Right ventricle myocardium superior (tissue), 1 donor: ENCODE measurements at places on chromosomes 1 and 21. TPM values are rescaled to one million over a fixed set of nuclear protein-coding genes. Genes with fewer than 3 reads are reported as not detected.

Gene S1PR1
- 50.9 TPM for total RNA-seq

DNA sequence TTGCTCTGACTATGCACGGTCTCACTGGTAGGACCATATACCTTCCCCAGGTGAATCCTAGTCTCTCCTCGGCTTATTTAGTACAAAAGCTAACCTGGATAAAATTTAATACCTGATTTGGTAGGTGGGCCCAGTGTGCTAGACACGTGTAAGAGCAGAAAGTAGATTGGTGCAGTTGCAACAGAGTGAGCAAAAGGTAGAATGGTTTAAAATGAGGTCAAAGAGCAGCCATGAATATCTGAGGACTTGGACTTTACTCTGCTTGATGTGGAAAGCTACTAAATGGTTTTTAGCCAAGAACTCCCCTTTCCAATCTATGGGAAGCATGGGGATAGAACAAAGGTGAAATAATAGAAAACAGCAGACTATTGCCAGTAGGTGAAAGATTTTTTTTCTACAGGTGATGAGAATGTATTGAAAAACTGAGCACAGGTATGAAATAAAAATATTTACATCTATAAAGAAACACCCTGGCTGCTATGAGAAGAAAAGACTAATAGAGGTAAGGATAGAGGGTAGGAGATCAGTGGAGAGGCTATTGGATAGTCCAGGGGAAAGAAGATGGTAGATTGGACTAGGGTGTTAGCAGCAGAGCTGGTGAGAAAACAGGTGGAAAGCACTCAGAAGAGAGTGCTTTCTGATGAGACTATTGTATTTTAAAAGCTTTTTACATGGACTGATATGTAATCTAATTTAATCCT, 61.3 kb upstream of the BCL9 start:
- DNase-seq: no peak

DNA sequence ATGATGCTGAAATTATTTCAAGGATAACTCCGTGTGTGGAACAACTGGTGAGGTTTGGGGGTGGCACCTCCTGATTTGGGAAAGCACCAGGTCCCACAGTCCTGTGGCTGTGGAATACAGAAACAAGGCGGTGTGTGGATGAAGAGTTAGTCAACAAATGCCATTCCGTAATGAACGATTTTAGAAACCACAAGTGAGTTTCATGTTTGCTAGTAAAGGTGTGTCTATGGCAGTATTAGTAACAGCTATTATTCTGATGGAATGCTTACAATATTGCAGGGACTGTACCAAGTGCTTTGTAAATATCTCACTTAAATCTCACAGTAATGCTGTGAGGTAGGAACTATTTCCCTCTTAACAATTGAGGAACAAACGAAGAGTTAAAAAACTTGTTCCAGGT, 53.8 kb downstream of the B3GALNT2 start:
- DNase-seq: no peak

DNA sequence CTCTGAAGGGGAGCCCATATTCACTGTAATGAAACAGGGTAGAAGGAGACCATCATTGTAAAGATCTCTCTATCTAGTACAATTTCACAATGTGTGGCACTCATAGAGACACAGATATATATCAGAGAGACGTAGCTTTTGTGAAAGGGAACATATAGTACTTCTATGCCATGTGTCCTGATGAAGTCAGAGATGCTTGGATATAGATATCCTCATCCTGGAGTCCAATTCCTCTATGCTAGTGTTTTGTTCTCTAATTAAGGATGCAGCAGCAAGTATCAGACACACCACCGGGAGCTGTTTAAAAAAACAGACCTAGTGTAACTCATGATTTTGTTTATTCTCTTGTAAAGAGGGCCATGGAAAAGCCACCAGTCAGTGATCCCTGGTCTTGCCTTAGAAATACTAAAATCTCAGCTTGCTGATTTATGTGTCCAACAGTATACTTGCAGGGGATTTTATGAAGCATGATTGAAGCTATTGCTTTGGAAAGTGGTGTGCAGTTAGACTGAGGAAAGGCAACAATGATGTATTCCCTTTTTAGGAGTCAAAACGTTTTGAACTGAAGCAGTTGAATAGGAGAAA, 2.5 kb downstream of the NCAM2 start:
- DNase-seq: no peak

DNA sequence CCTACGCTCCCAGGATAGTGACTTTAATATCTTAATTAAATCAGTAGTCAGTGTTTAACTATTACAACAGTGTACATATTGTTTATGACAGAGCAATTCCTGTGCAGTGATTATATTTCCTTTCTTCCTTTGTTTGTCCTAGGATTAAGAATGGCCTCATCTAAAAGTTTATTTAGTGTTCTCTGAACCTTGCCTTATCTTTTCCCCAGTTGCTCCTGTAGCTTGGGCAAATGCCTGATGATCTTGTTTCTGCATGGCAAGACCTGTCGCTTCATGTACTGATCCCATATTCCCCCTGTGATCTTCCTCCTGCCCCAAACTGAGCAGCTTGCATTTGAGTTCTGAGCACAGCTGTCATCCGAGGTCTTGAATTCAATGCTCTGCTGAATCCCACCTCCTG, 69.1 kb upstream of the STUM start:
- DNase-seq: no peak

DNA sequence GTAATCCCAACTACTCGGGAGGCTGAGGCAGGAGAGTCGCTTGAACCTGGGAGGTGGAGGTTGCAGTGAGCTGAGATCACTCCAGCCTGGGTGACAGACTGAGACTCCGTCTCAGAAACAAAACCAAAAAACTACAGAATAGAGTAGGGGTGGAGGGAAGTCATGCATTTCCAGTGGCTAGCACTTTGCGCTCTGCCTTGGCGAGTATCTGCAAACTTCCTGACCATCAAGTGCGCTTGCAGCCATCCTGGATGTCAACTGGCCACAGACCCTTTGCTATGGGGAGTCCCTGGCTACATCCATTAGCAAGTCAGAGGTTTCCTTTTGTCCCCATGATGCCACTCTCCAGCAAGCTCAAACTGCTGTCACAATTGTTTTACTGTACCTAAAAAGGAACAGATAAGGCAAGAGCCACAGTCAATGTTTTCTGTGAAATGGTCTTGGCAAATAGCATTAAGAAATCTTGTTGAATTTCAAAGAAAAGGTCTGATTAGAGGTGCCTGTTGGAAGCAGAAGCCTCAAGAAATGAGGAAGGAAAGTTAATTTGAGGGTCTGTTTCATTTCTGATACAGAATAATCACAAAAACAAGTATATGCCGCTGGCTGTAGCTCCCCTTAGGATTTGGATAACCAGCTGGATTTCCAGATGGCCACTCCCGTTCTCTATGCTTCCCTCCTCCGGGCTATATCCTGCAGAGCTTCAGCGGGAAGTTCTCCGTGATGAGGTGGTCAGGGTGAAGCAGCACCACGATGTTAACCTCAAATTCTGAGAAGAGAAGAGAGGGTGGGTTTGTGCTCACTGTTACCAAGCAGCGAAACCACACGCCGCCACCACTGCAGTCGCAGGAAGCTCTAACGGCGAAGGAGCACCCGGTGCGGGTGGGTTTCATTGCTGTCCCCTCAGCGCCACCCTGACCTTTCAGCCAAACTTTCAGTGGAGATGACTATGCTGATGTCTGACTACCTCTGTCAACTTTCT, 42.0 kb downstream of the VPS26C start:
- DNase-seq: no peak

DNA sequence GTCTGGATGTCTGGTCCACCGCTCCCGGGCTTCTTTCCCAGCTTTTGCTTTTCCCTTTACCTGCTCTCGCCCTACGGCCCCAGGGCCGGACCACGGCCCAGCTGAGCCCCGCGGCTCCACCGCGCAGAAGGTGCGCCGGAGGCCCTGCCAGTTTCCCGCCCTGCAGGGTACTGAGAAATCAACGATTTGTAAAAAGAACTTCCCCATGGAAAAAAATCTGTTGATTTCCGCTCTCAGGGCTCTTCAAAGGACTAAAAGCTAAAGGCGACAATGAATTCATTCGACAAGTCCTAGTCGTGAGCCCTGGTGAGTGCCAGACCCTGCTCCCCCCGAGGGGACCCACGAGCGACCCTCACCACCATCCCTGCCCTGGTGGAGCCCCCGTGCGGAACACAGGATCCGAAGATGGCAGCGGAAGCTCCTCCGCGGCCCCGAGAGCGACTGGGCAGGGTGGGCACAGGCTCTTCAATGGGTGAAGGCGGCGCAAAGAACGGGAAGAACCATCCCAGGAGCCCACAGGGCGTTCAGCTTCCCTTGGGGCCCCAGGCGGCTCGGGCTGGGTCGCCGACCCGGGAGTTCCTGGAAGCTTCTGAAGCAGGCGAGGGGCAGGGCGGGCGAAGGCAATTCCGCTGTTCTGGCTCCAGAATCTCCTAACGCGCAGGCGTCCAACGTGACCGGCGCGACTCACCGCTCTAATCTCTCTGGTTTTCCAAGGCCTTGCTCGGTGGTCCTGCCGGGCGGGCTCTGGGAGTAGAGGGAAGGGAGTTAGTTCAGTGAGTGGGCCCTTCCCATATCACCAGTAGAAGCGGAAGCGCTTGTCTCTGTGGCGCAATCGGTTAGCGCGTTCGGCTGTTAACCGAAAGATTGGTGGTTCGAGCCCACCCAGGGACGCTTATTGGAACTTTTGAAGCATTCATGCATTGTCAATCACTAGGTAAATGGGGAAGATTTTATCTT, 6.6 kb upstream of the RNU1-2 start:
- DNase-seq: peak; percentile 83

GRCh38 chr21:26777166-26777565, 68.0 kb downstream of the ADAMTS1 start:
- no peak for DNase-seq

Gene CENPL
- 2.6 TPM for total RNA-seq

- DNase-seq: no peak
Measured at GRCh38 chr21:41863439-41863740, 15.8 kb downstream of the PRDM15 start.

DNA sequence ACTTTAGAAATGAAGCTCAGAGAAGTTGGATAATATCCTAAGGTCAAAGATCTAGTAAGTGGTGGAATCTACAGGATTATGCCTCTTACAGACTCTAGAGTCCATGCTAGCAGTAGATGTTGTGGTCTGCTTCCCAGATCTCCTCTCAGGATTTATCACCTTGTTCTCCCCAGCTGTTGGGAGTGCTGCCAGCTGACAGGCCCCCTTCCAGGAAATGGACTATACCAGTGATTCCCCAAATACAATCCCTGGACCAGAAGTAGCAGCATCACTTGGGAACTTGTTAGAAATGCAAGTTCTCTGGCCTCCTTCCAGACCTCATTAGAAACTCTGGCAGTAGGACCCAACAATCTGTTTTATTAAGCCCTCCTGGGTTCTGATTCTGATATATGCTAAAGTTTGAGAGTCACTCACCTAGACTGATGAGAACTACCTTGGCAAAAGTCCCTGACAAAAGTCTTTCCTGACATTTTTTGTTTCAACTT, 24.5 kb upstream of the NTNG1 start:
- DNase-seq: no peak

DNA sequence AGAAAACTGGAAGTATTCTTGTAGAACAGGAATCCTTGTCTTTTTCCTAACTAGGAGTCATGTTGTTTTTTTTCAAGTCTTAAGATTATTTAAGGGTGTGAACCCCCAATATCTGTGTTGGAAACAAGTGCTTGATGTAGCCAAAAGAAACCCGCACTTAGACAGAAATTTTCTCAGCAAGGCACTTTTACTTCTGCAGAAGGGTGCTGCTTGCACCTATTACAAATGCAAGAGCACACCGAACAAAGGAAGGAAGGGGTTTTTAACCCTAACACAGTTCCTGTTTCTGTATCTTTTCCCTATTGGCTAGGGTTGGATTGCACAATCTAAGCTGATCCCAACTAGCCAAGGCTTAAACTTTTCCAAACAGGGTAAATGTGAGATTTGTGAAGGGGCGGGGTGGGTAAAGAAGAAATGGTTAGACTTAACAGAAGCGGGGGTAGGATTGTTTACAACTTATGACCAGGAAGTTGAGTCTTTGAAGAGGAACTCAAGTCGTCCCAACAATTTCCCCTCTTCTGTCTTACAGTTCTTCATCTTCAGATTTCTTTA, 75.1 kb downstream of the ZFYVE9 start:
- DNase-seq: no peak

Gene RGS1
- total RNA-seq: 0.65 TPM
